ENCODE measurements at places on chromosomes 16 and 17.

- DNase-seq: no peak
Observed at GRCh38 chr16:73066331-73066926, 18.5 kb upstream of the ZFHX3 start.

GRCh38 chr17:45974916-45975630 is 24.0 kb upstream of the STH start:
- DNase-seq: no peak

DNA sequence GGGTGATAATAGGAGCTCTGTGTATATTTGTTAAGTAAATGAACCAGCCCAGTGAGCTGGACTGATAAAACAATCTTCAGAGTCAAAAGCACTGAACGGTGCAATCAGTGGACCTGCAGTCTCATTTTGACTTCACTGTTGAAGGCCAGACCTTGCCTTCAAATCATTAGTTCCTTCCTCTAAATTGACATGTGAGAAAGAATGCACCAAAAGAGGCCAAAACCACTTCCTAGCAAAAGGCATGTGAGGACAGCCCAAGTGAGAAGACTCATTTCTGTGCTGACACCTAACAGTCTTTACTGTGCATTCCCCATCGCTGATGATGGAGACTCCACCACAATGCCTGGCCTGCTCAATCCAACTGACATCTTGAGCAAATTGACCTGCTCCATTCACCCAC is 10.6 kb downstream of the GTF3C1 start:
- no peak for DNase-seq

DNA sequence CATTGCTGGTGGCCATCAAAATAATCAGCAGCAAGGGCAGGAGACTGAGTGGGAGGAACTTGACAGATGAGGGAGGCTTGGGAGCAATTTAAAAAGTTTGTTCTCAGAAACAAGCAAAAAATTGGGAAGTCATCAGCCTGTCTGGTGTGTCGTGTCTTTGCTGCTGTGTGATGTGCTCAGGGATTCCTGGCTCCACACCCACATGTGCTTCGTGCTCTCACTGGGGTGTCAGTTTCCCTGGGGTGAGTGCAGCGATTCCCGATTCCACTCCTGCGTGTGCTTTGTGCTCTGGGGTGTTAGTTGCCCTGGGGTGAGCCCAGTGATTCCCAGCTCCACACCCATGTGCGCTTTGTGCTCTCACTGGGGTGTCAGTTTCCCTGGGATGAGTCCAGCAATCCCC is 228.1 kb downstream of the SNX29 start:
- no peak for DNase-seq

DNA sequence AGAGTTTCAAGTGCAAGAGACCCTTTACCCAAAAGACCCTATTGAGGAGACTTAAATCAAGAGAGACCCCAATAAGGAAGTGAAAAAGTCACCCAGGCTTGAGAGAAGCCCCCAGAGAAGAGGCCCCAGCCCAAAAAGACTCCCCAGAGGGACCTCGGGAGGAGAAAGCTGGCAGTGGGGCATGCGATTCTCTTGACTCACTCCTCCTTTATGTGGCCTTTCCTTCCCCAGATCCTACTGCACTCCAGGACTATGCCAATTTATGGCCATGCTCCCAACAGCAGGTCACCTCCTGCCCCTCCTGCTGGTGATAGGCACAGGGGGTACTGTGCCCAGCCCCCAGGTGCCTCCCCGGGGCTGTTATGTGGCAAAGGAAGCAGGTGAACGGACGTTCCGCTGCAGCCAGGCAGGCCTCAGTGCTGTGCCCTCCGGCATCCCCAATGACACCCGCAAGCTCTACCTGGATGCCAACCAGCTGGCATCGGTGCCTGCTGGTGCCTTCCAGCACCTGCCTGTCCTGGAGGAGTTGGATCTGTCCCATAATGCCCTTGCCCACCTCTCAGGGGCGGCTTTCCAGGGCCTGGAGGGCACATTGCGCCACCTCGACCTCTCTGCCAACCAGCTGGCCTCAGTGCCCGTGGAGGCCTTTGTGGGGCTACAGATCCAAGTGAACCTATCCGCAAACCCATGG is 16.3 kb downstream of the LRRC3C start:
- DNase-seq: no peak

GRCh38 chr17:28173801-28174200 is 131.3 kb downstream of the NLK start:
- peak; percentile 36 for DNase-seq

GRCh38 chr16:49755313-49755620 is 100.6 kb downstream of the ZNF423 start:
- DNase-seq: peak; percentile 86

- peak; percentile 48 for DNase-seq
Observed at GRCh38 chr17:18362698-18363100, 651 bp downstream of the SHMT1 start.

DNA sequence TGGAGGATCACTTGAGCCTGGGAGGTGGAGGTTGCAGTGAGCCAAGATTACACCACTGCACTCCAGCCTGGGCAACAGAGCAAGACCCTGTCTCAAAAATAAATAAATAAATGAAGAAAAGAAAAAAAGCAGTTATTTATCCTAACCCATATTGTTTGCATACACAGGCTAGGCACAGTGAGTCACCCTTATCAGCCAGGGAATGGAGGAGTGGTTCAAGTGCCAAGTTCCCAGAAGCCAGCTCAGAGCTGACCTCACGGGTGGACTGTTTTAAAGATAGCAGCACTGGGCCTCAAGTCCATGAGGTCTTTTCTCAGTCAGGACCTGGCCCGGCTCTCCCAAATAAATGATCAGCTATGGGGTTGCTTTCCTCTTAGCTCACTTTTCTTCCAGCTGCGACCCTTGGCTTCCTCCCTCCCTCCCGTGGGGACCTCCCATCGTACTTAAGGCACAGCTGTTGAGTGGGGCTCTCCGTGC is 22.6 kb upstream of the MGAT5B start:
- no peak for DNase-seq

DNA sequence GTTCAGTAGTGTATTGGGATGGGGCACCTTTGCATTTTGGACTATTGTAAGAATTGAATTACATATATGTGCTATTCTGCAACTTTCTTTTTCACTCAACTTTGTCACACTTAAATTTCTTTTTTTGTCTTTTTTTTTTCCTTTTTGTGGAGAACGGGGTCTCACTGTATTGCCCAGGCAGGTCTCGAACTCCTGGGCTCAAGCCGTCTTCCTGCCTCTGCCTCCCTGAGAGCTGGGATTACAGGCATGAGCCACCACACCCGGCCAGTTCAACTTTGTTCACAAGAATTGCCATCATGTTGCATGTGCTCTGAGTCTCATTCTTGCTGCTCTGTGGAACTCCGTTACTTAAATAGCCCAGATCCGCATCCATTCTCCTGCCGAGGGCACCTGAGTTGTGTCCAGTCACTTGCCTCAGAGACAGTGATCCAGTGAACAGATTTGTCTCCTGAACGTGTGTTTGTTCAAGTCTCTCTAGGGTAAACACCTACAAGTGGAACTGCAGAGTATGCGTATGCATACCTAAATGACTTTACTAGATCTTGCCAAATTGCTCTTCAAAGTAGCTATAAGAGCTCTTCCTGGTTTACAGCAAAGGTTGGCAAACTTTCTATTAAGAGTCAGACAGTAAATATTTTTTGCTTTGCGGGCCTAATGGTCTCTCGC is 3.4 kb upstream of the SLC38A10 start:
- DNase-seq: no peak

GRCh38 chr16:73150786-73151185 is 102.9 kb upstream of the ZFHX3 start:
- no peak for DNase-seq

DNA sequence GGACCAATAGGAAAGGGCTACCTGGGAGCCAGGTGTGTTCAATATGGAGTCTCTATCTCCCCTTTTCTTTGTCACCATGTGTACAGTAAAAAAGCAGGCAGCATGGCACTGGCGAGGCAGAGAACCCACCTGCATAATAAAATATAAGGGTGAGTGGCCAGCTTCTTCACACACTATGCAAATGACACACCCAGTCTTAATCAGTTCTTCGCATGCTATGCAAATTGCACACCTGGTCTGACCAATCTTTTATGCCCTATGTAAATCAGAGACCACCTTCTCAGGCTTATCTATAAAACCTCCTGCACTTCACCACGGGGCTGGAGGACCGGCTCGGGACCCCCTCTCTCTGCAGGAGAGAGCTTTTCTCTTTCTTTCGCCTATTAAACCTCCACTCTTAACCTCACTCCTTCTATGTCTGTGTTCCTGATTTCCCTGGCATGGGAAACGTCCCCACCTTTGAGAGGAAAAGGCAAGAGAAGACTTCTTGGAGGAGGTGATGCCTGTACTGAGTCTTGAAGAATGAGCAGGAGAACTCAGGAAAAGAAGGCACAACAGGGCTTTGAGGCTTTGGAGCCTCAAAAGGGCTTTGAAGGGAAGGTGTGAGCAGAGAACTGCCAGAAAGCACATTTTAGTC is 502.1 kb downstream of the GRIN2A start:
- no peak for DNase-seq

DNA sequence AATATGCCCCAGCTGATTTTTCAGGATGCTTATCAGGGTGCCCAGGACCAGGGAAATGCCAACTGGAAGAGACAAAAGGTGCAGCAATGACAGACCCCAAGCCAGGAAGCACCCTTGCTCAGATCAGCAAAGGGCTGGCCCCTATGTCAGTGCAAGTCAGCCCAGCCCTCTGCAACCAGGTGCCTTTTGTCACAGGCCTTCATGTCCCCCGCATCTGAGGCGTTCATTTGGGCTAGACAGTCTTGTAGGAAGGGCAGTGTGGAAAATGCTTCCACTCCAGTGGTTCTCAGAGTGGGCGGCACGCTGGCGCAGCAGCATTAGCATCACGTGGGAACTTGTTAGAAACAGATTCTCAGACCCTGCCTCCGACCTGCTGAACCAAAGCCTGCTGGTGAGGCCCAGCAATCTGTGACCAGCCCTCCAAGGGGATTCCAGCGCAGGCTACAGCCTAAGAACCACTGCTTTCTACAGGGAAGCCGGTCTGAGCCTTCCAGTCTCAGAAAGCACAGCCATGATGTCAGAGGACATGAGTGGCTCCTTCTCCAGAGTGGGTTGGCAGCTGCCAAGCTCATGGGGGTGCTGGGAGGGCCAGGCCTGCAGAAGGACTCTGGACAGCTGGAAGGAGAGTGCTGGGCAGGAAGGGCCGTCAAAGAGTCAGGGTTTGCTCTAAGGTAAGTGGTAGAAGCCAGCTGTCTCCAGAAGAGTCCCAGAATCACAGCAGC is 13.1 kb downstream of the SLC47A2 start:
- DNase-seq: no peak

- DNase-seq: no peak
Observed at GRCh38 chr17:59160157-59161025, 4.8 kb downstream of the PRR11 start.

DNA sequence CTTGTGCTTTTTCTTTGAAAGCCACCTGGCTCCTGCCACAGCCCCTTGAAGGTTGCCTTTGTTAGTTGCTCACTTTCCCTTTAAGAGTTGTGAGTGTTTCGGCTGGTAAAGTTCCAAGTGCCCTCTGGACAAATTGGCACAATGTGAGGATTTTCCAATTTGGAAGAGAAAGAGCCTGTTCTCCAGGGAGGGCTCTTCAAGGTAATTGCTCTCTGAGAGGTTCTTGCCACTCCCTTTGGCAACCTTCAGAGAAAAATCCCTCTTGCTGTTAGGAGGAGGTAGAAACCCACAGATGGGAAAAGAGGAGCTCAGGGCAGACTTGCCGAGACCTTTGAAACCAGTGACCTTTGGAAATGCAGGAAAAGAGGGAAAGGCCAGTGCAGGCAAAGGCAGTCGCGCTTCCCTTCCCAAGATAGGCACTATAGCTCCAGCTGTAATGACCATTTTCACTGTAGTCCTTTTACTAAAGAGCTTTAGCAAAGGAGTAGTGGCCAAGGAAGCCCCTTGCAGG is 49.0 kb upstream of the AKAP1 start:
- DNase-seq: no peak

- DNase-seq: no peak
Observed at GRCh38 chr17:10031127-10031526, 126.1 kb upstream of the RCVRN start.

- DNase-seq: no peak
Observed at GRCh38 chr16:89993971-89994370, 25.3 kb downstream of the DBNDD1 start.

Measured in NCI-H82 (cell line).